Activated CD8-positive, alpha-beta memory T cell treated with anti-CD3 and anti-CD28 coated beads, Interleukin-2, amount 10 ng/mL, durations not matched to agents 7 days and 5 days (primary cell): ENCODE measurements at places on chromosomes 5 and 9. TPM values are rescaled to one million over a fixed set of nuclear protein-coding genes. Genes with fewer than 3 reads are reported as not detected.

Gene SLC38A9
- total RNA-seq, result 26.6 TPM

Gene PTGDS
- 3.2 TPM for total RNA-seq

GRCh38 chr5:142872217-142872616 lies 102.0 kb downstream of the ARHGAP26 start:
- no peak for DNase-seq

GRCh38 chr5:137921931-137922330 lies 32.7 kb downstream of the PKD2L2 start:
- no peak for DNase-seq

- no peak for DNase-seq
Measured at GRCh38 chr9:70677055-70677735, 262.7 kb upstream of the KLF9 start.

DNA sequence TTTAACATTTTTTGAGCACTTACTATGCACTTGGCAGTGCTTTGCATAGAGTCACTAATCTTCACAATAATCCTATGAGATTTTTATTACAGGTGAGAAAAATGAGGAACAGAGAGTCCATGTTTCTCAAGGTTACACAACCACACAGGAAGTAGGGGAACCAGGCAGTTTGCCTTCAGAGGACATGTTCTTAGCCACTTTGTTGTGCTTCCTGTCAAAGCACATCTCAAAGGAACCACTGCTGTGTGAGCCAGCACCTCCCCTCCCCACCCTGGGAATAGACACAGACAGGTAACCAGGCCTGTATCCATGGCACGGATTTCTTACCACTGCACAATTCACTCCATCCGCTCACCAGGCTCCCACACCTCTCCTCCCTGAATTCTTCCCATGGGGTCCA lies 6.3 kb upstream of the DNAJB5 start:
- no peak for DNase-seq
